ENCODE measurements at places on chromosomes 7 and 10.

- DNase-seq: no peak
Measured at GRCh38 chr10:114283091-114283490, 44.0 kb downstream of the VWA2 start.

DNA sequence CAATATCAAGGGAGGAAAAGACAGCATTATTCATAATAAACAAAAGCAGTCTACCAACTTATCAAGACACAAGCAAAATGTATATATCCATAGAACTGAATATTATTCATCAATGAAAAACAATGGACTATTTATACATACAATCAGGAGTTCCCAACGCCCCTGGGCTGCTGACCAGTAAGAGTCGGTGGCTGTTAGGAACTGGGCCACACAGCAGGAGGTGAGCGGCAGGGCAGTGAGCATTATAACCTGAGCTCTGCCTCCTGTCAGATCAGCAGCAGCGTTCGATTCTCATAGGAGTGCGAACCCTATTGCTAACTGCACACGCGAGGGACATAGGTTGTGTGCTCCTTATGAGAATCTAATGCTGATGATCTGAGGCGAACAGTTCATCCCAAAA is 71.7 kb upstream of the GPR22 start:
- no peak for DNase-seq

DNA sequence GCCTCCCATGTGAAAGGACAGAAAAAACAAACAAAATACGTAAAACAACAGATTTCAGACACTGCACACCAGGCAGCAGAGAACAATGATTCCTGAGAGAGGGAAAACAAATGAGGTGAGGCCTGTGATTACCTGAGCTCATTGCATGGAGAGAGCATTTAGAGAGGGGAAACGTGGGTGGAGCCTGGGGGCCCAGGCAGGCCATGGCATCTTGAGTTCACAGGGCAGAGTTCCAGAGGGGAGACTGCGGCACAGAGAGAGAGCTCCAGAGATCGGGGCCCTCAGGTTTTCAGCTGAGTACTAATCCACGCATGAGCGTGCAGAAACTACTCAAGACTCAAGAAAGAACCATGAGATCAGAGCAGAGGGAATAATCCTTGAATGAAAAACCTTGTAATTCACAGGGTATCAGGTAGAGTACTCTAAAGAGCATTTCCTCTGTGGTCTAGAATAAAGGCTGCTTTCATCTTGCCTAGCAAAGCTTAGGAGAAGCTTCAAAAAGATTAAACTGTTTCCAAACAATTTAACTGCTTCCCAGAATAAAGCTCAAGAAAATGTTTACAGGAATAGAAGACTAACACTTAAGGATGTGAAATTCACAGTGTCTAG is 46.6 kb upstream of the ARHGAP12 start:
- no peak for DNase-seq

GRCh38 chr10:93123766-93124165 is 50.1 kb downstream of the CYP26A1 start:
- DNase-seq: no peak

- no peak for DNase-seq
Measured at GRCh38 chr7:143085109-143085508, 33.0 kb downstream of the OR6V1 start.

- DNase-seq: no peak
Measured at GRCh38 chr7:72069263-72069662, 342.9 kb downstream of the CALN1 start.

- no peak for DNase-seq
Measured at GRCh38 chr10:16965740-16966447, 148.7 kb upstream of the RSU1 start.

DNA sequence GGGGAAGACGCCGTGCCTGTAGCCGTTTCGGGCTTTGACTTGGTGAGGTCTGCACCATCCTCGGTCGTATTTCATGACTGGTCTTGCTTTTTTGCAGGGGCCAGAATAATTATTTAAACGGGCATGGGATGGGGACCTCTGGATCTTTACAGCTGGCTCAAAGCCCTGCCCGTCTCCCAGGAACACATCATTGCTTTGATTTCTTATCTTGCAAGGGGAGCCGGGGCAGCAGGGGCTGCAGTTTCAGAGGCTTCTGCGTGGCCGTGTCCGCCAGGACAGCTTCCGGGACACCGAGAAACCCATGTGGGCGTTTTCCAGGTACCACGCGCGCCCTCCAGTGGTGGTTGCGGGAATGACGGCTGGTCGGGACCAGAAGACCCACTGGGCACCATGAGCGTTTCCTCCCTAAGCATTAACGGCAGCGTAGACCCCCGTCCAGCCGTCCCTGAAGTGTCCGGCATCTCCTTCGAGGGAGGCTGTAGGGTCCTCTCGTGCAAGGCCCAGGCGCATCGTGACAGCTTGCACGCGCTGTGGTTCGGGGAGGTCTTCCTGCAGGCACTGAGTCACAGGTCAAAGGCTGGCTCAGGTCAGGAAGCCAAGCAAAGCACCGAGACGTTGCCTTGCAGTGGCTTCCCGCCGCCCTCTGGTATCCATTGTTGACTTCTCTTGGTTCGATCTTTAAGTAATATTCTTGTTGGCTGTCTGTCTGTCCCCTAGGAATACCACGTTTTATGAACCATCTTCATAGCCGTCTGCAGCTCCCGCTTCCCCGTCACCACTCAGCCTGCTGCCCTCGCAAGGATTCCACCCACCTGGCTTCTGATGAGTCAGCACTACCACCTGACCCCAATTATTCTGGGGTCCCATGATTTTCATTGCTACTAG is 16.2 kb upstream of the ZFAND2A start:
- peak; percentile 65 for DNase-seq

- no peak for DNase-seq
Measured at GRCh38 chr10:45253183-45253914, 62.1 kb downstream of the OR13A1 start.

DNA sequence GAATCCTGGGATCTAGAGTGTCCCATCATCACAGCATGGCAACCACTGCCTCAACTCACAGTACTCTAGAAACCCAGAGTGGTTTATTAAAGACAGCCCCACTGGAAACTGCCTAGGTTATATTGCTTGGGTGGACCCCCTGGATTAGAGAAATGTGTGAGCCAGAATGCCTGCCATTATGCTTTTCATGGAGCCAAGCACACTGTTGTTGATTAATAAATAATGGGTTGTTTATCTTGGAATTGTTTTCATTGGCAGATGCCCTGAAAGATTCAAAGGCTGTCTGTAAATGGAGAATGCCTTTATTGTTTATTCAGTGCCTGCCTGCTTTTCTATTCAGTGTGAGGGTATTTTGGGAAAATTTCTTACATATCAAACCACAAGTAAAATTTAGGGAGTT is 52.1 kb downstream of the GNAI1 start:
- no peak for DNase-seq

DNA sequence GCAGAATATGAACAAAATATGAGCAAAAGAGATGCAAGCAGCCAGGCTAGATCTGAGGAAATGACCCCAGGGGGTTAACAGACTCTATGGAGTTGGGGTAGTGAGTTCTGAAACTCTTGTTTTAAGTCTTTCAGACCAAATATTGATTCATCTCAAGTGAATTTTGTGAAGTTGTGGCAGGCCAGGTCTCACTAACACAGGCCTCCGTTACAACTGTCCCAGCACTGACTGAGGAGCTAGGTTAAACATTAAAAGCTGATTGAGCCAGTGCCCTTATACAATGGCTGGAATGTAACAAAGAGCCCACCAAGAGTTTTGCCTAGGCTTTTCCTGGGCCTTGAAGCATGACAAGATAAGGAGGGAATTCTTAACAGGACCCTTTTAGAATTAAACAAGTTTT is 192.3 kb upstream of the STK17A start:
- no peak for DNase-seq

GRCh38 chr10:43691485-43691884 is 42.8 kb upstream of the ZNF32 start:
- DNase-seq: no peak

DNA sequence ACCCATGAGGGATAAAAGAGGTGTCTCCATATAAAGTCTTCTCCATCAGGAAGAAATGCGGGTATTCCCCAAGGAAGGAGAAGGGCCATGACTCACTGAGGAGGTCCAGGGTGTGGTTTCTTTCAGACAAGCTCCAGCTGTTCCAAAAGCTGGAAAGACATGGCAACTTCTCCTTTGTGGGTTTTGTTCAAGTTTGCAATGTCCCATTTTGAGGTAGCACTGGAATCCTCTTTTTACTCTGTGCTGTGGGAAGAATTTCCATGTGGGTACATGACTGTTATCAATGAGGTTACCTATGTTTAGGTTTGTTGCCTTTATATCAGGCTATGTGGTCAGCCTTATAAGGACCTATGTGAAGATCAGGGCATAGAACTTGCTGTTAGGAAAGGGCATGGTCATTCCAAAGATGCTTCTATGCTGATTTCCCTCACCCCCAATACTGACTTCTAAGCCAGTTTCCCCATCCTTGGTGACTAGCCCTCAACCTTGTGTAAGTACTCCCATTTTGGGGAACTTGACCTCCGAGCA is 697.5 kb downstream of the INHBA start:
- no peak for DNase-seq

GRCh38 chr7:36312064-36312914 is 77.4 kb upstream of the ANLN start:
- no peak for DNase-seq

DNA sequence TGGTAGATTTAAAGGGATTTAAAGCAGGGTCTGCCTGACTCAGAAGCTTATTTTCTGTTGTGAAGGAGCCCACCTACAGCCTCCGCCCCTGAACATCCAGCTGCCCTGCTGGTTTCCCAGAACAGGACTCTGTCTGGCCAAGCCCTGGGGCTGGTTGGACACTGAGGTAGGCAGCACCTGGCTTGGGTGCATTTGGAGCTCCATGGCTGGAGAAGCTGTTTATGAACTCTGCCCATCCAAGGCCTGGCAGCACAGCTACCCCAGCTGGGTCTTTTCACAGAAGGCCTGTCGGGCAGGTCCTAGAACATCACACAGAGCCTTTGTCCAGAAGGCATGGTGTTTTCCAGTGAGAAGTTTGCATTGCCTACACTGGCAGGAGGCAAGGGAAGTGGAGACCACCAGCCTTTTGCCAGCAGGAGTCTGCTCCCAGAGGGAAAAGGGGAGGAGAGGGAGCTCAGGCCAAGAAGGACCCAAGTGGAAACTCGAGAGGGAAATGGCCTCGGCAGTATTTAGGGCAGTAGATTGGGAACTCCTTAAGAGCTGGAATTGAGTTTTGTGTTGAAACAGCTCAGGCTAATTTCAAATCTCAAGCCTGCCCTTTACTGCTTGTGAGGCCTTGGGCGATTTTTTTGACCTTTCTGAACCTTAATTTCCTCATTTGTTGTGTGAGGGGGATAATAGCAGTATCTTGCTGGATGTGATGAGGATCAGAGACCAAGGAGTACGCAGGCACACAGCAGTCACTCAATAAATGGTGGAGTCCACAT is 12.3 kb upstream of the PDCD4 start:
- no peak for DNase-seq

GRCh38 chr10:18582803-18583202 is 68.6 kb downstream of the NSUN6 start:
- no peak for DNase-seq

GRCh38 chr7:142438235-142438922 is 180.5 kb upstream of the PRSS58 start:
- DNase-seq: no peak

GRCh38 chr7:137670222-137671064 is 176.3 kb downstream of the DGKI start:
- no peak for DNase-seq

DNA sequence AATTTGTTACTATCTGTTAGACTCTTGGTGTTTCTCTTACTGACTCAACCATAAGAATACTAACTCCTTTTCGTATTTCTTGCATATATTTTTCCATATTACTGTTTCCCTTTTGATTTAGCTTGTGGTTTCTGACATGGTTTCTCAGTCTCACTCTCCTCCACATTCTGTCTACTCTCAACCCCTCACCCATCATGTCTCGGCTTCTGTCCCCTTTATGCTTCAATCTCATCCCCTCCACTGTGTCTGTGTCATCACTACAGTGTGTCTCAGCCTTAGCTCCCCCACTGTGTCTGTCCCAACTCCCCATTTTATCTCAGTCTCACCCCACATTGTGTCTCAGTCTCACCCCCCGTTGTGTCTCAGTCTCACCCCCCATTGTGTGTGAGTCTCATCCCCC is 126.9 kb downstream of the VIPR2 start:
- DNase-seq: no peak

- no peak for DNase-seq
Measured at GRCh38 chr10:57806675-57807074, 461.0 kb downstream of the IPMK start.

GRCh38 chr10:116316503-116316902 is 7.7 kb upstream of the CCDC172 start:
- no peak for DNase-seq

- DNase-seq: no peak
Measured at GRCh38 chr7:111762799-111763198, 200.5 kb upstream of the IMMP2L start.

- DNase-seq: no peak
Measured at GRCh38 chr7:136053689-136054485, 76.7 kb upstream of the MTPN start.

DNA sequence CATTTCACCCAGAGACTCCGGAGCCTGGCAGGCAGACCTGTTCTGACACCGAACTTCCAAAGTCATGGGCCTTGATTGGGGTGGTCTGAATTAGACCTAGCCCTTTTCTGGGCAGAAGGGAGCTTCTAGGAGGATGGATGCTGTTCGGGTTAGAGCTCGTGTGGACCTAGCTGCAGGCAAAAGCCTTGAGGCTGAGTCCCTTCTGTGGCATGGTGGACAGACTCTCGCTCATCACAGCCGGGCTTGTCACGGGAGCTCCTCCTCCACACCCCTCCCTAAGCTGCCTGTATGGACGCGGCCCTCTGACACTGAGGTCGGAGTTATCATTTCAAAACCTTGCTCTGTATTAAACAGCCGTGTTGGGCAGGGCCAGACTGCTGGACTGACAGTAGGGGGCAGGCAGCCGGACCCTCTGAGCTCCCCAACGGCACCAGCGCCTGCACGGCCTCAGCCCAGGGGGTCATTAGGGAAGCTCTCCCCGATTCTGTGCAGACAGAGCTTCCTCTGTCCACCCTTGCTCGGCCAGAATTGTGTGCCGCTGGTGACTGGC is 2.2 kb downstream of the IRF5 start:
- DNase-seq: no peak

- DNase-seq: no peak
Measured at GRCh38 chr7:2033586-2034135, 199.1 kb downstream of the MAD1L1 start.

GRCh38 chr7:97120713-97121457 is 3.4 kb downstream of the SDHAF3 start:
- no peak for DNase-seq

DNA sequence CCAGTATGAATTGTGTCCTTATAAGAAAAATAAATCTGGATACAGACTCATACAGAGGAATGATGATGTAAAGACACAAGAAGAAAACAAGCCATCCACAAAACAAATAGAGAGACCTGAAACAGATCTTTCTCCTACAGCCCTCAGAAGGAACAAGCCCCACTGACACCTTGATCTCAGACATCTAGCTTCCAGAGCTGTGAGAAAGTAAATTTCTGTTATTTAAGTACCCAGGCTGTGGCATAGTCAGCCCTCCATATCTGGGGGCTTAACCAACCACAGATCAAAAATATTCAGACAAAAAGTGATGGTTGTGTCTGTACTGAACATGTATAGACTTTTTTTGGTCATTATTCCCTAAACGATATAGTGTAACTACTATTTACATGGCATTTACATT is 23.9 kb upstream of the ANKRD1 start:
- no peak for DNase-seq

Data from activated CD8-positive, alpha-beta memory T cell treated with anti-CD3 and anti-CD28 coated beads for 48 hours (primary cell).